NCI-H2081 treated with DMSO at 0.1 percent for 48 hours (cell line): ENCODE measurements at places on chromosomes 12 and 14.

DNA sequence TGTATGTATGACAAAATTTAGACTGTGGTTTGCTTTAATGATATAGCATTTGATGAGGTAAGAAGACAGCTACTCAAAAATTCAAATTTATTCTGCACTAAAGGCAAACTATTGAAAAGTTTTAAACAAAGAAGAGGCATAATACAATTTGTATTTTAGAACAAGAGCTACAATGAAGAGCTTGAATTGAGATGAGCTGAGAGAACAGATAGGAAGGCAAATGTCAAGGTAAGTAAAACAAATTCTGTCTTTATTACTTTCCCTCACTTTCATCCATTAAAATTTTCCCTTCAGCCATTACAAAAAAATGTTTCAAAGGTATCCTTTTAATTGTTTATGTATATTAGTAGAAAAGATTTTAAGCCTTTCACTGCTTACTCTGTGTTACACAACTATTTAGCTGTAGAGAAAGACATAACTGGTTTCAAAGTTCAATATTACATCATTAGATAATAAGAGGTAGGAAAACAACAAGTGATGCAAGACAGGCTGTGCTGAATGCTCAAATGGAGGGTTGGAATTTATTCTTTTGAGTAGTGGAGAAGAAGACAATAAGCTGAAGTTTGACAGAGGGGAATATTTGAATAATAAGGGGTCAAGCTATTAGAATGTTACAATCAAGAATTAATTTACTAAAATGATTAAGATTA, 1334.1 kb downstream of the FSCB start:
- DNase-seq, result no peak

- no peak for DNase-seq
Observed at GRCh38 chr12:17017402-17017801, 411.4 kb upstream of the LMO3 start.

DNA sequence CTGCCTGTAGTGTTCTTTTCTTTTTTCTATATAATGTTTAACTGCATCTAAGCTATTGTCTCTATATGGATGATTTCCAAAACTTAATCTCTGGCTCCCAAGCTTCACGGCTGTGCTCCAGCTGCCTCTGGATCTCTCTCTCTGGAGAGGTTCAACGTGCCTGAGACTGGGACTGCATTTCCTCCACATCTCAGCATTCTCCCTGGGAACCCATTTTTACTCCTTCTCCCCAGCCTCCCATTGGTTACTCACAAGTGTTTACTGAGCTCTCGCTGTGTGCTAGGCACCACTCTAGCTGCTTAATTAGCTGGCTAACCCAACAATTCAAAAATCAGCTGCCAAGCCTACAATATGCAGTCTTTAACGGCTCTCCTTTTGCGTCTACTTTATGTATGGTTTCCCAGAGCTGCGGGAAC, 34.7 kb downstream of the FBXL14 start:
- DNase-seq, result peak; percentile 49

DNA sequence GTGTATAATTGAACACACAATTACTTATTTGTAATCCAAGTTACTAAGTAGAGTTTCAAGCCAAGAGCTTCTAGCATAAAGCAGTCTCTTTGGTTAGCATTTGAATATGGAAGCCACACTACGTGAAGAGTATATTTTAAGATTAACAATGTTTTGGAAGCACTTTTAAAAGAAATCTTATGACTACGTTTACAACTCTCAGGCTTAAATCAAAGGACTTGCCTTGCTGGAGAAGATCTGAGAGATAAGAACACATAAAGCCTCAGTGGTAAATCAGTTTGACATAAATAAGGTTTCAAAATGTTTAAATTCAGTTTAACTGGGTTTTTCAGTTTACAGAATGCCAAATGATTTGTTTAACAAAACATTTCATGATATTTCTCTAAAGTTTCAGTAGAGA, 161.9 kb upstream of the PDE3A start:
- no peak for DNase-seq

GRCh38 chr14:35336494-35337268, 44.5 kb downstream of the PSMA6 start:
- DNase-seq, result no peak

DNA sequence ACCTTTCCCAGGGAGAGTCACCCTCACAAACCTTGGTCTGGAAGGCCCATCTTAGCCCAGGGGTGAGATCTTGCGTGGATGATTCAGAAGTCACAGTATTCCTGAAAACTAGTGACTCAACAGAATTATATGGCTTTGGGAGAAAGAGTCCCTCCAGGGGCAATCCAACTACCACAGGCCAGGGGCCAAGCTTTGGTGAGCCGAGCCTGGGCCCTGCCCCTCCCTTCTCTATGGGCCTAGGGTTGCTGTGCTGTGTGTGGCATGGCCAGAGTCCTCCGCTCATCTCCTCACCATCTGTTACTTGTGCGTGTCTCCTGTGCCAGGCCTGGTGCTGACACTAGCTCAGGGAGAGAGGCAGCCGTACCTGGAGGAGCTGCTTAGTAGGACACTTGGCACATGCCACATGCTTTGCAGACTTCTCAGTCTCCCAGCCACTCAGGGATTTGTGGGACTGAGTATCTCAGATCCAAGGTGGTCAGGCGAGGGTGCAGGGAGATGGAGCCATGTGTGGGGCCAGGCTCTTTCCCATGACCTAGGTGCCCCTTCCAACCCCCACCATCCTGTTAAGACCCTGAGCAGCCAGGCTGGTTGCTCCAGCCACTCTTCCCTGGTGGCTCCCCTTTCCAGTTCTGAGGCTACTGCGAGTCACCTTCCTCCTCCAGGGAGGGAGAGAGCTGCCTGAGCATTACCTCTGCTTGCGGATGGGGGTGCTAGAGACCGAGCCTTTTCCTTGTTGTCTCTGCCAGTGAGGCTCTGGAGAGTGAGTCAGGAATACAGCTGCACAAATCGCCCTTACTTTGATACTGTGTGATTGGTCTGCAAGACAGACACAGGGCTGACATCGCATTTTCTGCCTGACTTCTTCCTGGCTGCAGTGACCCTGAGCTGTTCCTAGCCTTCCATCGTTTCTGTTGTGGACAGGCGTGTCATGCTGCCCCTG, 94.1 kb downstream of the SLC25A47 start:
- no peak for DNase-seq

DNA sequence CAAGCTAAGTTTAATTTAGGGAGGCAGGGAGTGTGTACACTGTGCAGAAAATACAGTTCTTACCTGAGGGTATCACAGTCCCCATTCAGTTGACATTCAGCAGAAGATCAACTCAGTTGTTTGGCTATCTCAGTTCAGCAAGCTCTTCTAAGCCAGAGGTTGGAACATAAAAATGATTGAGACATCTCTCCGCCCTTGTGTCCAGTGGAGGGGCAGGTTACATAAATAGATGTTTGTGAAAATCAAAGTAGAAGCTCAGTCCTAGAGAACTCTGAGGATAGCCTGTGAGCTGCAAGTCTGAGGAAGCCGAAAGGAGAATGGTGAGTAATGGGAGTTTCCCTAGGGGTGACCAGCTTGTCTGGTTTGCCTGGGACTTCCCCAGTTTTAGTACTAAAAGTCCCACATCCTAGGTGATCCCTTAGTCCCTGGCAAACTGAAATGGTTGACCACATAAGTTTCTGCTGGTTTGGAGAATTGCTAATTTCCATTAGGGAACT, 251.4 kb upstream of the ATP2B1 start:
- no peak for DNase-seq

DNA sequence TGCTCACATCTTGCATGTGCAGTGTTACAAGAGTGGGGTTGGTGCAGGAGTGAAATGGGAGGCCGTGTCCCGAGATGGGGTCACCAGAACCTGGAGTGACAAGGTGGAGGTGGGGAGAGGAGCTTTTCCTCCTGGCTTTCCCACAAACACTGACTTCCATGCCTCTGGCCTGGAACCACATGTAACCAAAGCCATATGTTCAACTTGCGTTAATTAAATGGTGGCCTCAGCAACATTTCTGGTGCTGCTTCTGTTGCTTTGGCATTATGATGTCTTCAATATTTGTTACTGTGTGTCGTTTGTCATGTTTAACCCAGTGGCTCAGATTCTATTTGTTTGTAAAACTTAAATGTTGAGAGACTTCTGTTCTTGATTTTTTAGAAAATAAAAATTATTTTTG, 110.2 kb downstream of the VCPKMT start:
- no peak for DNase-seq

GRCh38 chr14:21011136-21011535, 12.0 kb downstream of the SLC39A2 start:
- DNase-seq, result no peak

GRCh38 chr12:113670742-113671141, 199.1 kb upstream of the LHX5 start:
- DNase-seq, result no peak

DNA sequence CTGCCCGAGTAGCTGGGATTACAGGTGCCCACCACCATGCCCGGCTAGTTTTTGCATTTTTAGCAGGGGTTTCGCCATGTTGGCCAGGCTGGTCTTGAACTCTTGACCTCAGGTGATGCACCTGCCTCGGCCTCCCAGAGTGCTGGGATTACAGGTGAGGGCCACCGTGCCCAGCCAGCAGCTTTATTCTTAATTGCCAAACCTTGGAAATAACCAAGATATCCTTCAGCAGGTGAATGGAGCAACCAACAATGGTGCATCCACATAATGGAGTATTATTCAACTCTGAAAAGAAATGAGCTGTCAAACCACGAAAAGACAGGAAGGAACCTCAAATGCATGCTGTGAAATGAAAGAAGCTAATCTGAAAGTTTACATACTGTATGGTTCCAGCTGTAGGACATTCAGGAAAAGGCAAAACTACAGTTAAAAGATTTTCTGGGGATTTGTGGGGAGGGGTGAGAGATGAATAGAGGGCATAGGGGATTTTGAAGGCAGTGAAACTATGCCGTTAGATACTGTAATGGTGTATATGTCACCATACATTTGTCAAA, 118.8 kb upstream of the CCND2 start:
- no peak for DNase-seq

GRCh38 chr12:61043838-61044237, 1216.4 kb upstream of the USP15 start:
- DNase-seq, result no peak

DNA sequence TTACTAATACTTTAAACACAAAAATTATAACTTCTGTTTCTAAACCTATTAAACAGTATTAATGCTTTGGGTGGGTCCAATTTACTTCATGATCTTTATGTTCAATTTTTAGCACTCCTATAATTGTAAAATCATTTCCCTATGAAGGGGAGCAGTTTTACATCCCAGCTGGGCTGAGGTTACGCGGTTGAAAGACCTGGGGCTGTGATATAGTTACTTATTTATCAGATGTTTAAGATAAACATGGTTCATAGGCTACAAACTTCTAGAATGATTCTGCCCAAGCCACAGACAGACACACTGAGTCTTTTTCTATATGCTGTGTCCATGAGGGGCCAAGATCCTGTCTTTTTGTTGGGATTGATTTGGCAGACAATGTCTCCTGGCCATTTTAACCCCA, 44.4 kb downstream of the DYRK2 start:
- DNase-seq, result no peak

- no peak for DNase-seq
Observed at GRCh38 chr14:81211844-81212243, 8.9 kb downstream of the GTF2A1 start.

DNA sequence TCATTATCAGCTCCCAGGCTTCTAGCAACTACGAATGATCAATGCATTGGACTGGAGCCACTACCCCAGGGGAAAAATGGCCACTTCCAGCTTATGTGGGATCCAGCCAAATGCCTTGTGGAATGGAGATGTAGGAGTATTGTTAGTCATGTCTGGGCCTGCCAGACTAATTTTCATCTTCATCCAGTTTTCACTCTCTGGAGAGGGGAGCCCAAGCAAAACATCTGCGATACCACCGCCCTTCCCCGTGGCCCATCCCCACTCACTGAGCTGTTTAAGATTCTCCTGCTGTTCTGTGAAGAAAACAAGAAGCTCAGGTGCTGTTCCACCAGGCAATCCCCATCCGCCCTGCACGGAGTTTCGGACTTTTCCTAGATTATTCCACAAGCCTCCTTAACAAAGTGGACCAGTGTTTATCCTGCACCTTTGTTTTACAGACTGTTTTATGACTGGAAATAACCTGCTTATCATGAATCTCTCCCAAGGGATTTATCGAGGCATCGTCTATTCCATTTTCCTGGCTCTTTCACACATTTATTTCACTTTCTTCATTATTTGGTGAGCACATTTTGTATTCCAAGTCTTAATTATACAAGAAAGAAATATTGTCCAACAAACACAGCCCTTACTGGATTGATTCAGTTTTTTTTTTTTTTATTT, 35.5 kb upstream of the MAX start:
- no peak for DNase-seq

DNA sequence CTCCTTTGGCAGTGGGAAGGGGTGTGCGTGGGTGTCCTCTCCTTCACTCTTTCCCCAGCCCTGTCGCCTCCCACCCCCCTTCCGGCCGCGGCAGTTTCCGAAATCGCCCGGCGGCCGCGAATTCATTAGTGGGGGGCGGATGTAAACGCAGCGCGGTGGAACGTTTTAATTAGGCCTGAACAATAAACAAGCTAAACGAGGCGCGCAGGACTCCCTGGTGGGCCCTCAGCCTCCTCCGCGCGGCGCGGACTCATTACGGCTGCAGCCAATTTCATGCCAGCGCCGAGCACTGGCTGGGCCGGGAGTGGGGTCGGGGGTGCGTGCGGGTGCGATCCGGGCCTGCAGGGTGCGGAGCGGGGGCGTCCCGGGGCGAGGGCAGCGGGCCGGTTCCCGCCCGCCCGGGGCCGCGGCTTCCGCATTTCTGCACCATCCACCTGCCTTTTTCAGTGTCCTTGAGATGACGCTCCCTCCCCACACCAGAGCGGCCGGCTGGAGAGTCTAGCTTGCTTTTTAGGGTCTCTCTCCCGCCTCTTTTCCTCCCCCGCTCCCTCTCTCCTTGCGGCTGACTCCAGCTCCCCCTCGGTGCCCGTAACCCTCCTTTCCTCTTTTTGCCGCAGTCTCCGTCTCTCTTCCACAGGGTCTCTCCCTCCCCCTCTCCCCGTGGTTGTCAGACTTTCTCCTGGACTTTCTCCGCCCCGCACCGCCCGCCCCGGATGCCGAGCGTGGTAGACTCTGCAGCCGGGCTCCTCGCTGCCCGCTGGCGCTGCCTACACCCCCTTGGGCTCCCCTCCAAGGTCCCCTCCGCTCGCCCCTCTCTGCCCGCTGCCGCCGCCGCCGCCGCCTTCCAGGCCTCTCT, at the start of gene CISTR:
Gene CISTR, minus strand, starts transcription at position 644 of the 856 bp plus-strand sequence.
- no peak for DNase-seq

DNA sequence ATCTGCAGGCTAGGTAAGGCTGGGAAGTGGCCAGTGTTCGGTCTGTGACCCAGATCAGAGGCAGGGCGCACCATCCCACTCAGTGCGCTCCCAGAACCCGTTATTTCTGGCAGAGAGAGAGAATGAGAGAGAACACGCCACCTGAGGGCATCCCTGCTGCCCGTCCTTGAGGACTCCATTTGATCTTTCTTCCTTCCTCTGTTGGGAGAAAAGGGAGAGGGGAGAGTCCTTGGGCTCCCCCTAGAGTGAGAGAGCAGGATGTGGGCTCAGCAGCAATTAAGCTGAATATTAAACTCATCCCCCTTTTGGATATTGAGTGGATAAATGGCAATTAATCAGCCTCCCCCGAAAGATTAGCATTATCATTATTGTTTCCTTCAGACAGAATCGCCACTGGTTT, 70.6 kb downstream of the IFT43 start:
- DNase-seq, result no peak

DNA sequence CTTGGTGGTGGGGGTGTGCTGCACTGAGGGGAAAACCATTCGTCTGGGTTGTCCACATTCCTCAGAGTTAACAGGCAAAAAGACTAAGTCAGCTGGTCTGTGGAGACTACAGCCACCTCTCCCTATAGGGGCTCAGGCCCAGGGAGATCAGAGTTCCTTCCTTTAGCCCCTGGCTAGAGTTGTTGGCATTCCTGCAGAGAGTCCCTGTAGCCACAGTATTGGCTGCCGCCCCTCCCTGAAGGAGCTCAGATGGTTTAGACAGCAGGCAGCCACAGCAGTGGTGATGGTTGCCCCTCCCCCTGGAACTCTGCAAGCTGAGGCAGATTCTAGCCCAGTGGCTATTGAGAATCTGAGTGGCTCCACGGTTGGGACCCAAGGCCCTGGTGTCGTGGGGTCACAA, 1072.5 kb upstream of the ATXN7L3B start:
- no peak for DNase-seq
